Stimulated activated CD4-positive, alpha-beta T cell treated with anti-CD3 and anti-CD28 coated beads, Interleukin-12 subunit alpha, Interleukin-12 subunit beta, amount 100 ng/mL, for 24 hours (primary cell): ENCODE measurements at places on chromosomes 11 and 22.

DNA sequence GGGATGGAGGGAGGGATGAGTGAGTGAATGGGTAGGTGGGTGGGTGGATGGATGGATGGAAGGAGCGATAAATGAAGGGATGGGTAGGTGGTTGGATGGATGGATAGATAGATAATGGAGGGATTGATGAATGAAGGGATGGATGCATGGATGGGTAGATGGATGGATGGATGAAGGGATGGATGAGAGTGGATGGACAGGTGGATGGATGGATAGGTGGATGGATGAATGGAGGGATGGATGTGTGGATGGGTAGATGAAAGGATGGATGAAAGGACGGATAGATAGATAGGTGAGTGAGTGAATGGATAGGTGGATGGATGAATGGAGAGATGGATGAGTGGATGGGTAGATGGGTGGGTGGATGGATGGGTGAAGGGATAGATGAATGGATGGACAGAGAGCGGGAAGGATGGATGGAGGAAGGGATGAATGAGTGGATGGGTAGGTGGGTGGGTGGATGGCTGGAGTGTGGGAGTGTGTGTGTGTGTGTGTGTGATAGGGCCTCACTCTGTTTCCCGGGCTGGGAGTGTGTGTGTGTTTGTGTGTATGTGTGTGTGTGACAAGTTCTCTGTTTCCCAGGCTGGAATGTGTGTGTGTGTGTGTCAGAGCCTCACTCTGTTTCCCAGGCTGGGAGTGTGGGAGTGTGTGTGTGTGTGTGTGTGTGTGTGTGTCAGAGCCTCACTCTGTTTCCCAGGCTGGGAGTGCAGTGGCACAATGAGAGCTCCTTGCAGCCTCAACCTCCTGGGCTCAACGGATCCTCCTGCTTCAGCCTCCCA is 2.1 kb upstream of the PRR33 start:
- no peak for DNase-seq

- DNase-seq: no peak
Measured at GRCh38 chr11:20672575-20672974, 3.2 kb downstream of the NELL1 start.

- DNase-seq: no peak
Measured at GRCh38 chr11:131912134-131912533, 541.7 kb downstream of the NTM start.

DNA sequence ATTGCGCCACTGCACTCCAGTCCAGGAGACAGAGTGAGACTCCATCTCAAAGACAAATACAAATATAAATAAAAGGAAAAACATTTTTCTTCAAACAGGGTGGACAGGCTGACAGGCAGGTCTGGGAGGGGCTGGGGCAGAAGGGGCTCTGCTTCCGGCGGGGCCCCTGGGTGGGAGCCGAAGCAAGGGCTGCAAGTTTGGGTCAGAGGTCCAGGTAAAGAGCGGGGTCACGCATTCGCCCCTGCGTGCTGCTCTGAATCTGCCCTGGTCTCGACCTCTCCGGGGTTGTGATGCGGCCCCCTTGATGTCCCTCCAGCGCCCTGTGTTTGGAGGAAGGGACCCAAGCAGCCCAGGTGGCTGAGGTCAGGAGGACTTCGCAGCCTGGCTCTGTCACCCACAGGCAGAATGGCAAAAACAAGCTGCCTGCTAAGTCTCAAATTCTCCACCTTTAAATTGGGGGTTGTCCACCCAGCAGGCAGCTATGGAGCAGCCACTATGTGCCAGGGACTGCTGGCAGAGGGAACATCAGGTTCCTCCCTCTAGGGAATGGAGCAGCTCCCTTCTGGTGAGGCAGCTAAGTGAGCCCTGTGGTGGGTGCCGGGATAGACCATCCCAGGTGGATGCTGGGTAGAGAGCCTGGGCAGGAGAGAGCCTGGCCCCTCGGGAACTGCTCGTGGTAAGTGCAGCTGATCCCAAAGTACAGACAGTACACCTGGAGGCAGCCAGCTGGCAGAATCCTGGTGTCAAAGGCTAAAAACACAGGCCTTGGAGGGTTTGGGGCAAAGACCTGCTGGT is 10.3 kb upstream of the PHF21B start:
- no peak for DNase-seq

- no peak for DNase-seq
Measured at GRCh38 chr11:12818333-12819015, 144.3 kb downstream of the TEAD1 start.

DNA sequence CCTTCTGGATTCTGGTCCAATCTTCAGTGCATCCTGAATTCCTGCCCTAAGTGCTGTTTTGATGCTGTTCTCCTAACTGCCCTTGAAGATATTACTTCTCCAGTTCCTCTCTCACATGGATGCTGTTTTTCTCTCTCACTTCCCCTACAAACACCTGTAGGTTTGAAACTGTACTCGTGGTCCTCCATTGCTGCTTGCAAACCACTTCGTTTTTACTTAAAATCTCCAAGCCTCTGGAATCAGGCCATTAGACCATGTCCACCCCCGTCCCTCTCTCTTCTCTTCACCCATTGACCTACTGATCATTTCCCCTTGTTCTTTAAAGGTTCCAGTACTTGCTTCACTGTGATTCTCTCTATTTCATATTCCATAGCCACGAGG is 988.1 kb downstream of the NTM start:
- no peak for DNase-seq

DNA sequence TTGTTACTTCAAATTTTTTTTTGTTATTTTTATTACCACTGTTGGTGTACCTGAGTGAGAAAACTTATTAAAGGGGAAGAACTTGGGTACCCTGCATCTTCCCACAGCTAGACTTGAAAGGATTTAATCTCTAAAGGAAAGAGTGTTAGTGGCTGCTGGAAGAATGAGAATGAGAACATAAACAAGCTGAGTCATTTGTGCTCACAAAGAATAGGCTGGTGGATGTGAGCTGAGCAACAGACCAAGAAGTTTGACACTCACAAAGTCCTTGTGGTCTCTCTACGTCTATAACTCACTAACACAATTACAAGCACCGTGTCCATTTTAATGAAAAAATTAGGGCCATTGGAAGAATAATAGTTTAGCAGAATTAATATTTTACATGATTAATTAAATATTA is 217.6 kb upstream of the ANO5 start:
- no peak for DNase-seq

DNA sequence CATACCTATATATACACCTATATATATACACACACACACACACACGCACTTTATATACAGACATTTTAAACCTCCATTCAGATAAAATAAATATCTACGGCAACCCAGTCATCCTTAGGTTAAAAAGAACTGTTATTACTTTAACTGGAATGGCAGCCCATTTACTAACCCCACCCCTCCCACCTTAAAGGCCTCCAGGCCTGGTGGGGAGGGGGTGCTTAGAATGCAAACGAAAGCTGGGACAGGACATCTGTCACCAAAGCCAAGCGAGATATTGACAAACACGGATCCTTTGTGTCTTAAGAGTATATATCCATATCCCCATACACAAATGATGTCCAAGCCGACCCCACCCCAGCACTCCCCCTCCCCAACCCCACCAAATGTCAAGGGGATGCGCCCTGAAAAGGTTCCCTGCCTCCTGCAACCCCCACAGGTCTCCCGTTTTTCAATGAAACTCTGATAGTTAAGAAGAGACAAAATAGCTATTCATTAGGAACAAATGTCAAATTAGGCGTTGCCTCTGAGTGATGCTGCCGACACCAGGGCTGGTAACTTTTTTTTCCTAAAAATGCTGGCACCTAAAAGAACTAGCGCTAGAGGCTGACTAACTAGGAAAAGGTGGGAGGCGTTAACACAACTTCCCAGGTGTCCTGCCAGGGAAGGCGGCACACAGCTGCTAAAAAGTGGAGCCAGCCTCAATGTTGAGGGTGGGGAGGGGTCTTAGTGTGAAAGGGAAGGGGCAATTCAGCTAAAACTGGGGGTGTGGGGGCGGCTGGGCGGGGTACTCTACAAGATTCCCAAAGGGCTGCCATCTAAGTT is 5.6 kb downstream of the MN1 start:
- DNase-seq: no peak
